ENCODE measurements at places on chromosomes 3 and 15.

DNA sequence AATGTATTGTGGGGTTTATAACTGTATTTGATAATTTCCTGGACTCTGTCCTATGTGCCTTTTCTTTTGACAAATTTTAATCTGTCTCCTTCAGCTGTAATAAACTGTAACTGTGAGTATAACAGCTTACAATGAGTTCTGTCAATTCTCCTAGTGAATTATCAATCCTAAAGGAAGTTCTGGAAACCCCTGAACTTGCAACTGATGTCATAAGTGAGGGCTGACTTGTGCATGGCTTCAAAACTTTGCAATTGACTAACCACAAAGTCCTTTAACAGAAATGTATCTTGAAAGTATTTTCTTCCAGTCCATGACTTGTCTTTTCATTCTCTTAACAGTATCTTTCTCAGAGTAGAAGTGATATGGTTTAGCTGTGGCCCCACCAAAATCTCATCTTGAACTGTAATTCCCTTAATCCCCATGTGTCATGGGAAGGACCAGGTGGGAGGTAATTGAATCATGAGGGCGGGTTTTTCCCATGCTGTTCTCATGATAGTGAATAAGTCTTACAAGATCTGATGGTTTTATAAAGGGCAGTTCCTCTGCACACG, 108.3 kb downstream of the TFDP2 start:
- no peak for DNase-seq

DNA sequence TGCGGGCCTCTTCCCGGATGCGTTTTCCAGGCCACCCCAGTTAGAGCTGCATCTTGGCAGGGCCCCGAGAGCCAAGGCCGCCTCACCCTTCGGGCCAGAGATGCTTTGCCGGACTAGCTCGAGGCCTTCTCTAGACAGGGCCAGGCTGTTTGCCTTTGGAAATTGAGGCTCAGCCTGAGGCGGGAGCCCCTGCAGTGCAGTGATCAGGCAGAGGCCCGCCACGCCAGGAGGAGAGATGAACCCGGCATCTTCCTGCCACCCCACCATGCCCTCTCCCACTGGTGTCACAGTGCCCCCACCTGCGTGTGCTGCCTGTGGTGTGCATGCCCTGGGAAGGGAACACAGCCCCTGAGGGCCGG, 8.9 kb upstream of the ROPN1B start:
- DNase-seq = no peak

DNA sequence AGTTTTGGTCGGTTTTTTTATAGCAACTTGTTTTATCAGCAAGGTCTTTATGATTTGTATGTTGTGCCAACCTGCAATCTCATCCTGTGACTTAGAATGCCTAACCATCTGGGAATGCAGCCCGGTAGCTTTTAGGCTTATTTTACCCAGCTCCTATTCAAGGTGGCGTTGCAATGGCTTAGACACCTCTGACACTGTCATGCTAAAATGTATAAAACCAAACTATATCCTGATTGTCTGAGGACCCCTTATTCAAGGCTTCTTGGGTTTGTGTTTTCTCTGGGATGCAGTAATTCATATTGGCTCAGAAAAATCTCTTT, 209.0 kb upstream of the ALCAM start:
- no peak for DNase-seq

DNA sequence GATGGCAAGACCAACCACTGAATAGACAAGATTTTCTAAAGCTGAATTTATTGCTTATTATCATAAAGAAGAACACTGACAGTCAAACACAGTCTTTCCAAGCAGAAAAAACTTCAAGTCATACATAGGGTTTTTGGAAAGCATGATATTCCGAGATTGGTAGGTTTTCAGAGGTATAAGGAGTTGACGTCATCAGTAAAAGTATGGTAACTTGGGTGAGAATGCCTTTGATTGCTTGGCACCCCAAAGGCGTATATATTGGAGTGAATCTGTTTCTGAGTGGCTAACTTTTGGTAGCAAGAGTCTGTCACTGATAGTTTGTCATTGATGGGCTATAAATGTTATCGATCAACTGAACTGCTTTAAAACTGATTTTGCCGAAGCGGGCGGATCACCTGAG, 227.9 kb upstream of the CNTN4 start:
- no peak for DNase-seq

DNA sequence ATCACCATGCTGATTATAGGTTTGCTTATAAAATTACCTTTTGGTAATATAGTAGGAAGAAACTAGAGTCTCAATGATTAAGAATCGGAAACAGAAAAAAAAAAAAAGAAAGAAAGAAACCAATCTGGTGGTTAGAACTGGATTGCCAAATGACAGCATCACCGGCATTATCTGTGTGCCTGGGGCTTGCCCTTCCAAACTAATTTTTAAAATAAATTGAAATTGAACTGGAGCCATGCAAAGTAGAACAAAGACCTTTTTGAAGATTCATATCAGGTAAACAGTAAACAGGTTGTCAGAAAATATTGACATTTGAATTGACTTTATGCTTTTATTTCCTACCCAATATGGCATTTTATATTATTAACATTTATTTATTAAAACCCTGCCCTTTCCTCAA, 11.2 kb upstream of the CPB1 start:
- no peak for DNase-seq

DNA sequence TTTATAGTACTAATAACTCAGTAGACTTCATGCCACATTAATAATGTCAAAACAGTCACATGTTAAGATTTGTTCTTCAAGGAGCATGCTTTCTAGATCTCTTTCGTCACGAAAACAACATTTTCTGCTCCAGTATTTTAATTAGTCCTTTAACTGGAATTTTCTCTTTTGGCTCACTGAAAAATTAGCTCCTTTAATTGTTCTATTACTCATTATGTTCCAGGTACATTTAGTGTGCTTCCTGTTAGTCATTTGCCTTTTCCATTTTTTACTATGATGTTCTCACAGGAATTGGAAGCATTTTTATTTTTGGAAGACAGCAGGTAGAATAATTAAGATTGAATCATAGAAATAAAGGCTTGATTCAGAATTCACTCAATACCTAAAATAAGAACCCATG, 111.2 kb downstream of the SLC9A9 start:
- no peak for DNase-seq

DNA sequence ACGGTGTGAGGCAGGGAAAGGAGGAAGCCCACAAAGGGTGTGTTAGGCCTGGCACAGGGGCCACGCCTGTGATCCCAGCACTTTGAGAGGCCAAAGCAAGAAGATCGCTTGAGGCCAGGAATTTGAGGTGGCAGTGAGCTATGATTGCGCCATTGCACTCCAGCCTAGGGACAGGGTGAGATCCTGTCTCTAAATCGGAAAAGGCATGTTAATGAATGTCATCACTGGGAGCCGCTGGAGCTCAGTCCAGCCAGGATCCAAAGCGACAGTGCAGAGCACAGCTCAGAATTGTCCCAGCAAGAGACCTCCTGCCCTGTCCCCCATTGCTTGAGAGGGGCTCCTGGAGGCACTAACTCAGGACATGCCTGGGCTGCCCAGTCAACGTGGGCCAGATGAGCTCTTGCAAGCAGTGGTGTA, 15.0 kb upstream of the FBLN2 start:
- no peak for DNase-seq
